ENCODE measurements at places on chromosomes 7 and 10.

DNA sequence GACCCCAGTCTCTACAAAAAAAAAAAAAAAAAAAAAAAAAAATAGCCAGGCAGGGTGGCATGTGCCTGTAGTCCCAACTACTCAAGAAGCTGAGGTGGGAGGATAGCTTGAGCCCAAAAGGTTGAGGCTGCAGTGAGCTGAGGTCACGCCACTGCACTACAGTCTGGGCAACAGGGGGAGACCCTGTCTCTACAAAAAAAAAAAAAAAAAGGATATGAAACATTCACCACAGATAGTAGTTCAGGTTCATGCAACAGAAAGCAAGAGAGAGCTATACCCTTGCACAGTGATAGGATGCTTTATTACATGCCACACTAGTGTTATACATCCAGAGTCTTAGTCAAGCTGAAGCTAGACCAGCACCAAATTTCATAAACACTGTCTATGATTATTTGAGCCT lies 148.4 kb upstream of the KAT6B start:
- DNase-seq, result no peak

DNA sequence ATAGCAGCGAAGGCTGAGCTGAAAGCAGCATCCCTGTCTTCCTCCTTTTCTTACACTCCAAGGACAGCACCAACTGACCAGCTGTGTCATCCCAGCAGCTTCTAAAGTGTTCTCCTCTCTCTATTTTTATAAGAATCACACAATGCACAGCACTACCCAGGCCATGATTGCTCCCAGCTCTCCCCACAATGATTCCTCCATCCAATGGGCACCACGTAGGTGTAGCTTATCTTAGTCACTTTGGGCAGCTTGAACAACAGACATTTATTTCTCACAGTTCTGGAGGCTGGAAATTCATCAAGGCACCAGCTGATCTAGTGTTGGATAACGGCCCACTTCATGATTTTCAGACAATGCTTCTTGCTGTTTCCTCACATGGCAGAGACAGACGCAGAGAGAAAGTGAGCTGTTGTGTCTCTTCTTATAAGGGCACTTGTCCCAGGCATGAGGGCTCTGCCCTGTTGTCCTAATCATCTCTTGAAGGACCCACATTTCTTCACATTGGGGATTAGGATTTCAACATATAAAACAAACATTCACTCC lies 92.0 kb upstream of the CDC14C start:
- DNase-seq, result no peak

- DNase-seq, result peak; percentile 53
Measured at GRCh38 chr7:90824386-90825307, 228.5 kb downstream of the CDK14 start.

DNA sequence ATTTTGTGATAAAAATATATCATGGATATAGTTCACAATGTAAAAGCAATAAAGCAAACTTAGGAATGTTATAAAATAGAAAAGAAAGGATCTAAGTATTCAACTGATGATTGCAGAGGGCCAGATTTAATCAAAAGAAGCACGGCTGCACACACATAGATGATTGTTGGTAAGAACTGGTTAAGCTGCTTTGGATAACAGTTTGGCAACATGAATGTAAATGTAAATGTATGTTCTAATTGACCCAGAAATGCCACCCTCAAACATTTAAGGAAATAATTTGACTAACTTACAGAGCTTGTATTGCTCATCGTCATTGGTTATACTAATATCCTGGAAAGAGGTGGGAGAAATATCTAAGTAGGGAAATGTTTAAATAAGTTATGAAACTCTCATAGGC lies 13.1 kb downstream of the ZNF485 start:
- no peak for DNase-seq

DNA sequence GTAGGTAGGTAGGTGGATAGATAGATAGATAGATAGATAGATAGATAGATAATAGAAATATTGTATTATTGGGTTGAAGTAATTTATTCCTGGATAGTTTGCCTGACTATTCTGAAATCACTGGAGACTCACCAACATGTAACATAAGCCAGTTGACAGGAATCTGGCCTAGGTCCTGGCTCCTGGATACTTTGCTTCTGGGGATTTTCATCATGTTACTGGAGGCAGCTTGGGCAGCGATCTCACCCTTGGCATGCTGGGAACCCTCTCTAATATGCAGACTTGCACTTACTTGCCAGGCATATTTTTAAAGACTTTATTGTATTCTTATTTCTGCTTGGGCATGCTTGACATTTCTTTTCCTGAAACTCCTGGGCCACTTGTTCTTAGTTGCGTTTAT lies 709.1 kb upstream of the FZD8 start:
- DNase-seq, result no peak

DNA sequence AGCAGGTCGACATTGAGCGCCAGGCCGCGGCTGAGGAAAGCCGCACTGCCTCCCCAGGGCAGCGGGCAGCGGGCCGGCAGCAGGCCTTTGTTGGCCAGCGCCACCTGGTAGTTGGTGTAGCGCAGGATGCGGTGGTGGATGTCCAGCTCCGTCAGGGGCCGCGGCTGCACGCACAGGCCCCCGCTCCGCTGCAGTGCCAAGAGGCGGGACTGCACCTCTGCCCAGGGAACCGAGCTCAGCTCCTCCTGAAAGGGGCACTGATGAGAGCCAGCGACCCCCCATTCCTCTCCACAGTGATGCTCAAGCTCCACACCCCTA lies 5.2 kb downstream of the ATG9B start:
- DNase-seq, result no peak

- DNase-seq, result no peak
Measured at GRCh38 chr7:41928166-41928565, 225.3 kb upstream of the INHBA start.

Data from Daoy (cell line).